ENCODE measurements at places on chromosomes 4 and X.

GRCh38 chrX:10726647-10727046, 106.3 kb upstream of the MID1 start:
- no peak for DNase-seq

GRCh38 chr4:7803992-7804755, 135.5 kb downstream of the AFAP1 start:
- no peak for DNase-seq

- DNase-seq, result no peak
These were observed 670.3 kb downstream of the IL1RAPL1 start for GRCh38 chrX:29257521-29257920.

DNA sequence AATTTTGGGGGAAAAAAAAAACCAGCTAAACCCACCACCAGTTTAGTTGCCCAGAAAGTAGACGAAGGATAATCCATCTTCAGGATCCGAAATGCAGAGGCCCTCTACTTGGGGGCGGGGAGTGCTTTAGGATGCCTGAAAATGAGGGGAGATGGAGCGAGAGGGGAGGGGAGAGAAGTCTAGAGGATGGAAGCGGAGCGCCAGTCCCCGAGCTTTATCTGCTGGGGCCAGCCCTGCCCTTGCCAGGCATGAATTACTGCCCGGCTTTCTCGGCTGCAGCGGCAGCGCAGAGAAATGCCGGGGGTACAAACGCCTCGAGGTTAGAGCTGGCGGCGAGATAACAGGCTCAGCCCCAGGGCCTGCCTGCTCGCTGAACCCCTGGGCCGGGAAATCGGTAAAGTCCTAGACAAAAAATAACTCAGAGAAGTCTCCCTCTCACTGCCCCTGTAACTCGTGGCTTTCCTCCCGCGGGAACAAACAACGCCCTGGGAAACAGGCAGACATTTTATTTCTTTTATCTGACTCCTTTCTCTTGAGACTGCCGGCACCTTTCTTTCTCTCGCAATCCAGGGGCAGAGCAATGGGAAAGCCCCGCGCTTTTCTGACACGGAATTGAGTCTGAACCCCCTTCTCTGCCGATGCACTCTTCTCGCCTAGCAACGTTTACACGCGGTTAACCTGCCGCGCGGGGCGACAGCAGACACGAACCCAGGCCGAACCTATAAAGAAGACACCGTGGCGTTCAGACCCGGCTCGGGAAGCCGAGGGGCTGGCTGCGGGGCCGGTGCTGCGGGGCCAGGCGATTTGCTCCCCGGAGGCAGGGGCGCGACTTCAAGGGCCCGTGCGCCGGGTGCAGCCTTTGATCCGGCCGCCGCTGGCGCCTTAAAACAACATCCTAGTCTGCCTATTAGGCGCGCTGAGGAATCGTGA, 3.1 kb upstream of the MSX1 start:
- DNase-seq, result no peak

- peak; percentile 5 for DNase-seq
These were observed 1.8 kb upstream of the EOLA2 start for GRCh38 chrX:149939905-149940673.

- DNase-seq, result no peak
These were observed 91.2 kb downstream of the HUWE1 start for GRCh38 chrX:53595266-53595810.

DNA sequence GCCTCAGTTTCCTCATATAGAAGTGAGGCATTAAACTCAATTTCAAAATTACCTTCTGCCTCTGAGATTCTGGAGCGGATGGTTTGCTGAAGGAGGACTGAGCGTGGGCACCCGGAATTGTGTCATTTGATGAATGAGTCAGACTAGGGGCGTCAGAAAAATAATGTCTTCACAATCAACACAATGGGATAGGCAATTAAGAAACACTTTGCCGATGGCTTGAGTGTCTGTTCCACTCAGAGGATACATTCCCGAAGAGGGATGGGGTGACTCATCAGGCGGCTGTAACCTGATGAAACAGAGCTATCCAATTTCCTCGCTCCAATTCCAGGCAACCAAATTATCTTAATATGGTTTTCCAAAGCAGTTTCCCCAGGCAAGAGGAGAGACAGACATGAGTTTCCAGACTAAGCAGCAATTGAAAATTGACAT, 1.2 kb upstream of the CHRNA9 start:
- no peak for DNase-seq

DNA sequence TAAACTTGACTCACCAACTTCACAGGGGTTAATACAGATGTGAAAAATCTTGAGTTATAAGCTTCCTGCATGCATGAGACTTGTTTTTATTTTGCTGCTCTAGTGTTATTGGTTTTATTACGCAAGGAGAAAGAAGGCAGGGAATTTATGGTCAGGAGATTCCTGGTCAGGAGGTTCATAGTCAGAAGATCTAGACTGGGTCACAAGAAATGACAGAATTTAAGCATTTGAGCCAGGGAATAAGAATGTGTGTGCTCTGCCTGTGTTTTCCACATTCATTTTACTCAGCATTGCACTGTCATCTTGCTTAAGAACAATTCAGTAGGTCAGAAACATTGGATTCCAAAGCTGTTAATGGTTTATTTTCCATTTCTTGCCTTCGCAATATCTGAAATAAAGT, 2522.1 kb downstream of the ARAP2 start:
- DNase-seq, result no peak

- DNase-seq, result no peak
These were observed 50.5 kb downstream of the CXCL1 start for GRCh38 chr4:73919691-73920090.

DNA sequence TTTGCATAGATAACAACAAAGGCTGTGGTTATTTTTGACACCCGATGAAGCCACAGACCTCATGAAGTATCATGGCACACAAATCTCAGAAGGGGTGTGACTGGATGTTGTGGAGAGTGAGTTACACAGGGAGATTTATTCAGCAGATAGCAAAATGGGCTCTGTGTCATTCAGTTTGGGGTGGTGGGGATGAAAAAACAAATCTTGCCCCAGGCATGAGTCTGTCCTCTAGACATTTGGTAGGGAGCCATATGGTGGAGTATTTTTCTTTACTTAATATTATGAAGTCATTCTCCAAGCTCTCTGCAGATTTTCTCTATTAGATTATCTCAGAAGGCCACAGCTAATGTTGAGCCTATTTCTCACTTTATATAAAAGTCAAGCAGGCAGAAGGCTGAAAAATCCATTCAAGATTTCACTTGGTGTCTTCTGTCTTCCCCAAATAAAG, 277.1 kb upstream of the TENM3 start:
- DNase-seq, result no peak

DNA sequence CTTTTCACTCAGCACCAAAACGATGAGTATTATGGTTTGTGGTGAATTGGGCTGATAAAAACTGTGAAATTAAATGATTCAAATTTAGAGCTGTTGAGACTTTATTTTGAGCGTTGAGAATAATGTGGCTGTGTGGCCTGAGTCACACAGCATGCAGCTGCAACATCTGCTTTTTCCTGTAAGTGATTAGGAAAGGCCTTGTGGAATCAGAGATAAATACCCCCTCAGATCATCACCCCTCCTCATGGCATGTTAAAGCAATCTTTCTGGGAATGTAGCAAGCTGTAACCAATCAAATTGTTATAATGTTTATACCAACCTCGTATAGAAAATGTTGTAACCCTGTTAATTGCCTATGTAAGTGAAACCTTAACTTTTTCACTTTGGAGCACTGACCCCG, 90.0 kb upstream of the GRPR start:
- DNase-seq, result no peak
